Left cardiac atrium (tissue), 4 donors: ENCODE measurements at places on chromosomes 2 and 18.

DNA sequence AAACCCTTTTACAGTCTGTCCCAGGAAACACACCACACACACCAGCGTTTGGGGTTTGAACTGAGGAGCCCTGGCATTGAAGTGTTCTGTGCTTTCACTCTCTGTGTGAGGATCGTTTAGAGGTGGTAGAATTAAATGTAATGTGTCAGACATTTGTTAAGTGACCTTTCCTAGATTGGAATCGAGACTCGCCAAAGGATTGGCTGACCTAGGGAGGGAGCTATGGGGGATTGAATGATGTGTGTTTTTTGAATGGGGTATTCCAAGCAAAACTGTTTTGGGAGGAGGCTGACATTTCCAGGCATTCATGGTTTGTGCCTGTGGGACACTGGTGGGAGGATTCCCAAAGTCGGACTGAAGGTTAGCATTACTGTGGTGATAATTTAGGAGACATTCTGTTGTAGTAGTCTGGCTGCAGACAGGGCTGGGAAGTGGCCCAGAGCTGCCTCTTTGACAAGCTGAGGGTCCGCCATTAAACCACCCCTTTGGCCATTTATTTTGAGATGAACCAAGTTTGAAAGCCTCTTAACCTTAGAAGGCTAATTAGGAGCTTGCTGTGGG, 1.7 kb downstream of the MYO1B start:
- DNase-seq = no peak

GRCh38 chr18:26550998-26551694, 2.8 kb upstream of the KCTD1 start:
- peak; percentile 38 for DNase-seq

DNA sequence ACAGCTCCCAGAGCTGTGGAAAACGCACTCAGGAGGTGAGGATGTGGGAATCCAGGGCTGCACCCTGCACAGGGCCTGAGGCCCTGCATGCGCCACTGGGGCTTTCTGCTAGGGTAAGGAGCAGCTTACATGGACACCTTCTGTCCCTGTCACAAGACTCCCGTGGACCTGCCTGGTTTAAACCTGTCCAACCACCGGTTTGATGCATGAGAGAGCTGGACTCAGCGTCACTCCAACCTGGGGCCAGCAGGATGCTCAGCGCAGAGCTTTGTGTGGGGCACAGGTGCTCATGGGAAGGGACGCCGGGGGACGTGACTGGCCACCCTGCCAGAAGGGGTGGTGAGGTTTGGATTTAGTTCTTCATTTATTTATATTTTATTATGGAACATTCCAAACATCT, 24.2 kb downstream of the SNORC start:
- DNase-seq = no peak

DNA sequence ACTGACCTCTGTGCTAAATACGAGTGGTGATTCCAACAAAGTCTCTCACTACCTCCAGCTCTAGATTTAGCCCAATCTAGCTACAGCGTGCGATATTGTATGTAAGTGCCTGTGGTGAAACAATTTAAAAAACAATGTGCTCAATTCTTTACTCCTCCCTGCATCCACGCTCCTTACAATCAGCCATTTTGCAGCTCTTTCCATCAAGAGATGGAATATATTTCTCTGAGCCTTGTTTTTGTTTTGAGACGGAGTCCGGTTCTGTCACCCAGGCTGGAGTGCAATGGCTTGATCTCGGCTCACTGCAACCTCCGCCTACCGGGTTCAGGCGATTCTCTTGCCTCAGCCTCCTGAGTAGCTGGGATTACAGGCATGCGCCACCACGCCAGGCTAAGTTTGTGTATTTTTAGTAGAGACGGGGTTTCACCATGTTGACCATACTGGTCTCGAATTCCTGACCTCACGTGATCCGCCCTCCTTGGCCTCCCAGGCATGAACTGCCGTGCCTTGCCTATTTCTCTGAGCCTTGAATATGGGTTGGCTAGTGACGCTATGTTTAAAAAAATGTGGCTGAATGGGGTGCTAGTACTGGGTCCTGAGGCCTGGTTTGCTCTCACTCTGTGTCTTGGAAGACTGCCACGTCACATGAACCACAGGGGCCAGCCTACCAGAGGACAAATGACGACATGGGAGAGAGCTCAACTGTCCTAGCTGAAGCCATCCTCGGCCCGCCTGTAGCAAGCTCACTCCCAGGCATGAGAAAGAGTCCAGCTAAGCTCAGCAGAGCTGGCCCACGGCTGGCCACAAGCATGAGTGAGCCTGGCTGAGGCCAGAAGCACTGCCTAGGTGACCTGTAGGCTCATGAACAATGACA, 14.8 kb downstream of the WDFY1 start:
- DNase-seq = peak; percentile 68

GRCh38 chr2:67142071-67142470, 255.1 kb upstream of the ETAA1 start:
- DNase-seq = no peak
